Spleen (tissue), 13 donors: ENCODE measurements at places on chromosomes 3 and 15. TPM values are rescaled to one million over a fixed set of nuclear protein-coding genes. Genes with fewer than 3 reads are reported as not detected.

- DNase-seq, result no peak
Observed at GRCh38 chr15:69535998-69536397, 83.4 kb downstream of the RPLP1 start.

The THOC7 gene
- total RNA-seq, result 40.2 TPM

DNA sequence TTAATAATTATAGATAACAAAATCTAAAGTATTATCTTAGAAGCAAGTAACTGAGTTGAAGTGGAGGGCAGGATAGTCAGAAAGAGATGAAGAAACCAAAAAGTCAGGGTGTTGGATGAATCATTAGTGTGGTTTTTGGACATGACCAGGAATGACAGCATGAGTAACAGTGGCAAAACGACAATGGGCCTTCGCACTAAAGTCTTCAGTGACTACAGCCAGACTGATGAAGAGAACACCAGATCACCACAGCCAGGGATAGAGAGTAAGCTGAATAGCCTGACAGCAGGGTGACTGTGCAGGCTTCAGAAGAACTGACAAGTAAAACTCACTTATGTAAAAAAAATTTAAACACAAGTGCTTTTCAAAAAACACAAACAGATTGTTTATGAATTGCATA lies 96.0 kb upstream of the MELTF start:
- DNase-seq, result no peak

DNA sequence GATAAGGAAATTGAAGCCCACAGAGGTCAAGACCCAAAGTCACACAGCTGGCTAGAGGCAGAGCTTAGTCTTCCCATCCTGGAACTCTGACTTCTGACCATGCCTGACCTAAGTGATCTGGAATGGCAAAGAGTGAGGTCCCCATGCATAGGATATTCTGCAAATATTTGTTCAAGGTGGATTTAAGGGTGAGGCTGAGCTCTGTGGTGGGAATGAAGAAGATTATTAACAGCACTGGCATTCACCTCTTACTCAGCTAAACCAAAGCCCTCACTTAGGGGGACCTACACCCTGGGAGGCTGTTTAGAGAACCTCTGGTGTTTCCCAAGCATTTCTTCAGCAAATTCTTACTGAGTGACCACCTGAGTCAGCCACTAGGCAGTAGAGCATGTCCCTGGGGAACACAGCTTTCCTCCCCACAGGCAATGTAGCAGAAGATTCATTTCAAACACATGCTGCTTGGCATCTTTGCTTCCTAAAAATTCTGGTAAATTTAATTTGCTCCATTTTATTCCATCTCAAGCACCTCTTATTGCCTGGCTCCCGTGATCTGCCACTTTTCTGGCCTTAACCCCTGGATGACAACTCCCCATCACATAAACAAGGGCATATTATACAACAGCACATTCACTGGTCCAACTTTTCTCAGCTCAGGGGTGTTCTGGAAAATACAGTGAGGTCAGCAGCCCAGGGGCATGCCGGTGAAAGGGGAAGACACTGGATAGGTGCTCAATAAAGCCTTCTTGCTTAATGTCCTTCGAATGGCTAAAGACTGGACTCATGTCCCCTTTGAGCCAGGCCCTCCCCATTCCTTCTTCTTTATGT lies 176.0 kb downstream of the ABHD5 start:
- DNase-seq, result peak; percentile 6

- no peak for DNase-seq
Observed at GRCh38 chr15:81301385-81301784, 22.6 kb downstream of the STARD5 start.

DNA sequence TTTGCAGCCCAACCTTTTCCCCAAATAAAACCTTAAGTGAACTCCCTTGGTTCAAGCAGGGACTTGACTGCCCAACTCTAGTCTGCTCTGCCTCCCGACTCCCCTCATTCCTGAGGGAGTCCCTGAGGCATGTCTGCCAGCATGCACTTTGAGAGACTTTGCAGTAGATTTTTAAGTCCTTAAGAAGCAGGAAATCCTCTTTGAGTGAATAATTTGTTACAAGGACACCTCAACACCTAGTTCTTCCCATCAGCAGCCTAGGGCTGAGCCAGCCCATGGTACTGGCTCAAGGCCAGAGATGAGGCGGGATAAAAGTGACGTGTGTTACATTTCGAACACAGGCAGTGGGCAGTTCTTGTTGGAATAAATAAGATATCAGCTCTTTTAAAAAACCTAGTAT lies 204.3 kb upstream of the SLC2A2 start:
- no peak for DNase-seq

DNA sequence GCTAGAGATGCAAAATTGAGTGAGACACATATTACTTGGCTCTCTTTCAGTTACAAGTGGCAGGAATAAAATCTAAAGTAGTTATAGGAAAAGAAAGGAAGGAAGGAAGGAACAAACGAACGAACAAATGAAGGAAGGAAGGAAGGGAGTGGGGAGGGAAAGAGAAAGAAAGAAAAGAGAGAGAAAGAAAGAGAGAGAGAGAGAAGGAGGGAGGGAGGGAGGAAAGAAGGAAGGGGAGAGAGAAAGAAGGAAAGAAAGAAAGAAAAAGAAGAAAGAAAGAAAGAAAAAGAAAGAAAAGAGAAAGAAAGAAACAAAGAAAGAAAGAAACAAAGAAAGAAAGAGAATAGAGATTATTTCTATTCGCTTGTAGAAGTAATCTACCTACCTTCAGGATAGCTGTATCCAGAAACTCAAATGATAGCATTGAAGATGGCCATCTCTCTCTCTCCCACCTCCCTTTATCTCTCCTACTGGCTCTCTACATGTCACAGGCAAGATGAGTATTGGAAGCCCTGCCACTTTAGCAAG lies 229.7 kb upstream of the TLE3 start:
- no peak for DNase-seq

GRCh38 chr3:108471426-108471825 lies 39.0 kb downstream of the MYH15 start:
- DNase-seq, result no peak

- DNase-seq, result no peak
Observed at GRCh38 chr3:178385280-178385952, 150.8 kb upstream of the KCNMB2 start.

- DNase-seq, result no peak
Observed at GRCh38 chr15:89758981-89759380, 7.9 kb upstream of the MESP1 start.

DNA sequence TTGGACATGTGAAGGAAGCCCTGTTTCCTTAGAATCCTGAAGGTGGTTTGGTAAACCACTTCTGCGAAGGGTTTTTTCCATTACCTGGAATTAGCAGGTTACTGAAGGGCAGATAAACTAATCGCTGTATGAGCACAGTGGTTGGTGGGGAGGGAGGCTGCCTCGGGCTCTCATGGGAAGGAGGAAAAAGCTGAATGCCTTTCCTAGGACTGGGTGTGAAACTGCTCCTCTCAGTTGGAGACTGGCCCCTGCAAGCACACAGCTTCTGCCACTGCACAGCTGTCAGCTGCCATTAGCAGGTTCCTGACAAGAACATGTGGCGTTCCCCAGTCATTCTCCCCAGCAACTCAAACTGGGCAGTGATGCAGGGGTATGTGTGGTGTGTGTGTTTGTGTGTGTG lies 376.3 kb downstream of the GAP43 start:
- DNase-seq, result no peak

GRCh38 chr15:74399100-74399499 lies 31.7 kb upstream of the CYP11A1 start:
- no peak for DNase-seq

DNA sequence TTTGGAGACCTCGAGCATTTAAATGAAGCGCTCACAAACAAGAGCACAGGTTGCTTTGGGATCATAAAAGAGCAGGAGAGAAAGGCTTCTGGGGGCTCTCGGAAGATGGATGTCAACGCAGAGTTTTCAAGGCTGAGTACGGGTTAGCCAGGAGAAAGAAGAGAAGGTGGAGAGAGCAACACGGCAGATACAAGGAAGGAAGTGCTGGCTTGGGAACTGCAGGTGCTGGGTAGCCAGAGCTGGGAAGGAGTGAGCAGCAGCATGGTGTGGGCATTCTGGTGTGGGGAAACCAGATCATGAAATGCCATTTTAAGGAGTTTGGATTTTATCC lies 580 bp upstream of the RUBCN start:
- DNase-seq, result no peak

GRCh38 chr3:73789825-73790444 lies 165.2 kb upstream of the PDZRN3 start:
- no peak for DNase-seq

The PAQR9 gene
- total RNA-seq, result 0.51 TPM

GRCh38 chr3:48155122-48155521 lies 33.1 kb downstream of the CDC25A start:
- DNase-seq, result no peak

DNA sequence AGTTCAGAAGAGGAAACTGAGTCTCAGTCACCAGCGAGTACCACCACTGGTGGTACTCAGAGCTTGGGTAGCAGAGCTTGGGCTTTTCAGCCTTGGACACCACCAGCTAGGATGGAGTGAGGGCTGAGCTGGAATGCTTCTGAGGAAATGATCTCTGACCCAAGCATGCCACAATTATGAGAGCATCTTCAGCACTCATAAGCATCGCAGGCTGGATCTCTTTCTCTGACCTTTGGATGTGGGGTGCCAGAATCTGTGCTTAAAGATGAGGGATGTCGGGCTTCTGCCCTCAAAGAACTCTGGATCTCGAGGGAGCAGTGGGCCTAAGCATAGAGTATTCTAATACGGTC lies 36.4 kb downstream of the ZNF710 start:
- no peak for DNase-seq

The TNFSF10 gene
- 137 TPM for total RNA-seq

DNA sequence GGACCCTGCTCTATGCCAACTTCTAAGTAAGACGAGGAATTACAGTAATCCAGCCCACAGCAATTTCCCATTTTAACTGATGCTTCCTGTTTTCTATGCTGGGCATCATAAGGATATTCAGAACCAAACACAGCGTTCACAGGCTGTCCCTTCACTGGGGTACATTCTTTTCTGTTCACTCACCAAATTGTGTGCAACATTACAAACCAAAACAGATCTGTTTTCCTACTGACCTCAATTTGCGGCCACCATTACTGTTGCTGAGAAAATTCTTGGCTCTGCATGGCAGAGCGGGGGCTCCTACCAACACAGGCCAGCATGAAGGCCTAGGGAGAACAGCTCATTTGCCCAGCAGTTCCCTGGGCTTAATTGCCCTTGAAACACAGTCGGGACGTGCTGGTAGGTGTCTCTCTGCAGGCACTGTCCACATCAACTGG lies 76.5 kb downstream of the MYO1E start:
- no peak for DNase-seq

The MOBP gene
- total RNA-seq, result not detected

The ZKSCAN7 gene
- total RNA-seq, result 5.3 TPM

GRCh38 chr3:37967260-37967881 lies 23.2 kb upstream of the VILL start:
- no peak for DNase-seq

DNA sequence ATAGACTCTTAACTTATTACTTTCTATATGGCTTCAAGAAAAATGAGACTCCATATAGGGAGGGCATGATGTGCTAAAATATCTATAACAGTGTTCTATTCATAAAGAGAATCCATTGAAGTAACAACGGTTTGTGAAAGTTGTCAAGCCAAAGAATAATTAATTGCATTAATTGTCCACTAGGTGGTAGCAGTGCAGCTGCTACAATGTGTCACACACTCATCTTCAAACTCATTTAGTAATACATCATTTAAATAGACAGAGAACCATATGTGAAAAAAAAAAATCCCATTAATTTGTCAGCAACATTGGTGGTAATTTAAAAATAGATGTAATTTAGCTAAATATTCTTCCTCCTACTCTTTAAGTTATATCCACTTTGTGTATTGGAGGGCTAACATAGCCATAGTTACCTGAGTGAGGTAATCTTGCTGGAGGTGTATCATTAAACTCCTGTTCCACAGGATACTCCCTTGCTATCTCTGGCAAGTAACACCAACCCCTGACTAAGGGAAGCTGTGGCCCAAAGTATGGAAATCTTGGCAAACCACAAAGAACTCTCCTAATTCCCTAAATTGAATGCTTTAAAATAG lies 3.7 kb upstream of the CPA3 start:
- DNase-seq, result no peak

GRCh38 chr15:33154351-33155166 lies 40.0 kb downstream of the FMN1 start:
- no peak for DNase-seq

The MYO5C gene
- 14.4 TPM for total RNA-seq

GRCh38 chr15:39413558-39413957 lies 167.3 kb upstream of the THBS1 start:
- DNase-seq, result no peak

DNA sequence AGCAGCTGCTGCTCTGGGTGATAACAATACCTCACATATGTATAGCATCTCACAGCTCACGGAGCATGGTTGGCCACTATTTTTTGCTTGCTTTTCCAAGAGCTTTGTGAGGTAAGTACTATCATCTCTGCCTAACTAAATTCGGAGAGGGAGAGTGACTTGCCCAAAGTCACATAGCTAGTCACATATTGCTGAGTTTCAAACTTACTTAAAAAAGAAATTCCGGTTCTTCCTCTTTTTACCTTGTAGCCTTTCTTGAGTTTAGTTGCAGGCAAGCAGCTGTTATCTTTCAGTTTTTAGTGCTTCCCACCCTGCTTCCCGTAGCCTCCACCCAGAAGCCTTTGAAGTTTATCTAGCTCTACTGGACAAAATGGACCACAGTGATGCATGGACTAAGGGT lies 309.2 kb downstream of the PDCD6IP start:
- no peak for DNase-seq

The CPA3 gene
- total RNA-seq, result 3.5 TPM

- DNase-seq, result no peak
Observed at GRCh38 chr15:36901012-36901411, 199.3 kb downstream of the MEIS2 start.

- DNase-seq, result no peak
Observed at GRCh38 chr3:106381939-106382335, 513.1 kb upstream of the CBLB start.

GRCh38 chr3:123724306-123724705 lies 139.5 kb upstream of the HACD2 start:
- no peak for DNase-seq

DNA sequence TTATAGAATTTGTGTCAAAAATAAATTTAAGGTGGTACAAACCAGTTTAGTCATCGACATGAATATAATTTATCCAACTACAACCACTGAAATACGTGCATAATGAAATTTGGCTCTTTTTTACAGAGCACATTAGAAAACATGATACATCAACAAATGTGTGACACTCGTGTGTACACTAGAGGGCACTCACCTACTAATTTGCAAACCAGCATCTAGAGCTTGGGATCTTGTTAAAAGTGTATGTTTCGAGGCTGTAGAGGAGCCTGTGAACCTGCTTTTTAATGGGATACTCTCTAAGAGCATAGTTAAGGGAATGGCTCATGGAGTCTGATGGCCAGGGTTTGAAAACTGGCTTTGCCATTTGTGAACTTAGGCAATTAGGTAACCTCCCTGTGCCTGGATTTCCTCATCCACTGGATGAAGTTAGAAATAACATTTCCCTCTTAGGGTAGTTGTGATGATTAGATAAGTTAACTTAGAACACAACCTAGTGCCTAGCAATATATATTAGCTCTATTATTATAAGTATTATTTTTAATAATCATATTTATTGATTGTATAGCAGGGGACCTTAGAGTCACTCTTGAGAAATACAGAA lies 8.8 kb upstream of the CPOX start:
- no peak for DNase-seq

The LRRC31 gene
- 0.79 TPM for total RNA-seq

GRCh38 chr3:34882764-34883163 lies 756.6 kb upstream of the ARPP21 start:
- DNase-seq, result no peak

GRCh38 chr15:67033012-67033411 lies 32.4 kb upstream of the SMAD3 start:
- no peak for DNase-seq

The C3orf85 gene
- total RNA-seq, result not detected

GRCh38 chr3:133301731-133302130 lies 98.1 kb upstream of the BFSP2 start:
- DNase-seq, result no peak

The LIPC gene
- total RNA-seq, result 2.5 TPM

The POPDC2 gene
- 6.9 TPM for total RNA-seq
